ENCODE measurements at places on chromosomes 6 and 20.

GRCh38 chr20:31923388-31924331, 28.2 kb downstream of the PDRG1 start:
- no peak for DNase-seq

- DNase-seq = no peak
Observed at GRCh38 chr6:84809455-84809854, 45.1 kb upstream of the TBX18 start.

GRCh38 chr6:44050872-44051505, 76.3 kb downstream of the MRPL14 start:
- no peak for DNase-seq

DNA sequence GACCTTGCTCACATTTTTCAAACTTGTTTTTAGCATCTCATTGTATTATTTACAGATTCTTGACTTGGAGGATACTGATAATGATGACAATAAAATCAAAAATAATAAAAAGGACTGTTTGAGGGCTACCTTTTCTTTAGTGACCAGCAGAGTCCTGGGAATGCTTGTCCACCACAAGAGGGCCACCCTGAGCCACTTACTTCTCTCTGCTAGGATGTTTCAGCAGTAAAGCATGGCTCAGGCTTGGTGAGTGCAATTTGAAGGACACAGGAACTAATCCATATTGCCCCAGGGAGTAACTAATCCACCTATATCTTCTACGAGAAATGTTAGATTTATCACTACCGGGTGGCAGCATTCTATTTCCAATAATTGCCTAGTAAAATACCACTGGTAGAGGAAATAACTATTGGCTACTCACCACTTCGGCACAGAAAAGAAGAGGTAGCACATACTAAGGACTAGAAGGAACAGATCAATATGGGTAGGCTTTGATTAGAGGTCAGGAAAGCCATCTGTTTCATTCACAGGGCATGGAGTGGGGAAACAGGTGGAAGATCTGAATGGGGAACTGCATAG, 5.8 kb upstream of the KIAA0408 start:
- DNase-seq = no peak

DNA sequence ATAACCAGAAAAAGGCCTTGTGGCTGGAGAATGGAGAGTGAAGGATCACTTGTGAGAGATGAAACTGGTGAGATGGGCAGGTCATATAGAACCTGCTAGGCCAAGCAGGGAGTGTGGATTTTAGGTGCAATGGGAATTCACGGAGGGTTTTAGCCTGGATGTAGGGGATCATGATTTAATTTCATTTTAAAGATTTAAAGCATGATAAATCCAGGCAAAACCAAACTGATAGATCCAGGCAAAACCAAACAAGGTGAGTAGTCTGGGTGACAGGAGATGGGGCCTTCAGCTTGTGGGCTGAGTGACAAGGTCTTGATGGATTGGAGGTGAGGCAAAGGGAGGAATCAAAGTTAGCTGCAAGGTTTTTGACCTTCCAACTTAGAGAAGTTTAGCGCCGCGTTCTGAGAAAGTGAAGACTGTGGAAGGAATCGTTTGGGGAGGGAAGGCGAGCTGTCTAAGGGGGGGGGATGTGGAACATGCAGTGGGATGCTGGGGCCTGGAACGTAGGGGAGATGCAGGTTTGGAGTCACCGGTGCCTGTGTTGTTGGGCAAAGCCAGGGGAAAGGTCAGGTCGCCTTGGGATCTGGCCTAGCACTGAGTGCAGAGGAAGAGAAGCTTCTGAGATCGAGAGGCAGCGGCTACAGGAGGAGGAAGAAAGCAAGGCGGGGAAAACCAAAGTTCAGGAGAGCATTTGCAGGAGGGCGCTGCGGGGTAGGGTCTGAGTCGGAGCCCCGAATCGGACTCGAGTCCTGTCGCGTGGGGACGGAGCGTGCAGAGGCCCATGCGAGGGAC, 1.3 kb upstream of the PLCG1 start:
- no peak for DNase-seq

Measured in epithelial cell of prostate (primary cell).